ENCODE measurements at places on chromosomes 16 and 17.

DNA sequence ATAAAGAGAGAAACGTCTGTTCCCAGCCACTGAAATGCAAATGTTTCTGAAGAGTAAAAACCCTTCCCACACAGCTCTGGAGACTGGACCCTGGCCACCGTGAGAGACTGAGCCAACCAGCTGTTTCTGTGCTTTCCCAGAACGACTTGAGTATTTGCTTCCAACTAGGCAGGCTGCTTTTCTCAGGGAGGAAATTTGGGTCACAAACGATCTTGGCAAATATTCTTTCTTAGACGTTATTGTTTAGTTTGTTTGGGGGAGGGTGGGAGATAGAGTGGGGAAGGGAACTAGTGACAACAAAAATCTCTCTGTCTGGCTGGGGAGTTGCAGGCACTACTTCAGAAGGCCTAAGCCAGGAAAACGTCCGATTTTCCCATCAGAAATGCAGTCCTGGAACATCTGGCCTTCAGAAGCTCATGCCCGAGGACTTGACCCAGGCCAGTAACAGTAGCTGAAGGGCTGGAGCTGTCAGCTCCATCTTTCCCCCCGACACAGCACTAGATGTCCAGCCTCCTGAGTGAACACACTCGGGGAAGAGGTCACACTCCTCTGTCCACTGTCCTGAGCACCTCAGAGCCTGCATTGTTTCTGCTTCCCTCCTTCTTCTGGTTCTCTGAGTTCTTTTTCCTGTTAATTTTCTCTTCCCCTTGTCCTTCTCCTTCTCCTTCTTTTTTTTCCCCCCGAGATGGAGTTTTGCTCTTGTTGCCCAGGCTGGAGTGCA lies 4.0 kb downstream of the CCDC92B start:
- no peak for DNase-seq

DNA sequence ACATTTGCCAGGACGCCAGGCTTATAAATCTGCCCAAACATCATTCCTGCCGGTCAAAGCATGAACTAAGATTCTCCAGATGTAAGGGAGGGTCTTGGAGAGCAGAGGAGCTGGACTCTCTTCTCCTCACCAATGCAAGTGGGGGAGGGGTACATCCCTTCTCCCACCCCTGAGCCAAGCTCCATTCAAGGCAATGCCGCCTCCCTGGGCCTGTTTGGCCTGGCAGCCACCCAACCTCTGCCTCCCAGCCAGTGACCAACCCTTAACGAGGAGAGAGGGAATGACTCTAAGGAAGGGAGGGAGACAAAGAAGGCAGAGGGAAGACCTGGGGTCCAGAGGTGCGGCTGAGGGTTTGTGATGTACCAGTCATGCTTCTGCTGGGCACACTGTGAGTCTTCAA lies 13.8 kb downstream of the C17orf50 start:
- no peak for DNase-seq

- no peak for DNase-seq
Measured at GRCh38 chr17:71793518-71793917, 327.3 kb upstream of the SOX9 start.

GRCh38 chr17:31530391-31530985 lies 139.0 kb downstream of the RAB11FIP4 start:
- no peak for DNase-seq

DNA sequence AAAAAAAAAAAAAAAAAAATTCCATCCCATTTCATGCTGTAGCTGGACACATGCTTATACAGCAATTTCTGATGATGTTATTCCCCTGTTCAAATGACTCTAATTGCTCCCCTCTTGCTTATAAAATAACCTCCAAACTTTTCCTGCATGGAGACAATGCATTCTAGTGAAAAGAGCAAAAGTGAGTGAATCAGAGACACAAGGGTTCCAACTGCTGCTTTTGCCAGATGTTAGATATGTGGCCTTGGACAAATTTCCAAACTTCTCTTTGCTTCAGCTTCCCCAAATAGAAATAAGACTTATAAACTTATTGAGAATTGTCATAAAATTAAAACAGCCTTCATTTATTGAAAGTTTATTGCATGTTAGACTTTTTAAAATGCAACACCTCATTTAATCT lies 65.0 kb upstream of the AXIN2 start:
- no peak for DNase-seq

- DNase-seq = no peak
Measured at GRCh38 chr16:60635548-60635947, 1400.7 kb downstream of the CDH8 start.

DNA sequence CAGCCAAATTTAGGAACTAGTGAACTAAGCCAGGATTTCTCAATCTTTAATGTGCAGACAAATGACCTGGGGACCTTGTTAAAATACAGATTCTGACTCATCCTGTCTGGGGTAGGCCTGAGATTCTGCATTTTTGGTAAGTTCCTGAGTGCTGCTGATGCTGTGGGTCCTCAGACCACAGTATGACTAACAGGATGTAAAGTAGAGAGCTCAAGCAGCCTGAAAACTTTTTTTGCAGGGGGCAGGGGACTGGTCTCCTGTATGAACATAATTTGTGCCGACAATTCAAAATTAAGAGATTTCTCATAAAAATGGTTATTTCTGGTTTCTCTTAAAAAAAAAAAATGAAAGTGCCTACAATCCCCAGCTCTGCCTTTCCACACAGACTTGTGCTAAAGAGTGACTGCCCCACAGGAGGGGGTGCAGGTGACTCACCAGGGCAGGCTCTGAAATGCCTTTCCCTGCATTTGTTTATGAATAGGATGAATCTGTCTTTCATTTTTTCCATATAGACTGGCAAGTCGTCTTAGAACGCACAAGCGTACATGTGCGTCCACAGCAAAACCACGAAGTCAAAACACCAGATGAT lies 271.5 kb downstream of the PHKB start:
- peak; percentile 59 for DNase-seq

DNA sequence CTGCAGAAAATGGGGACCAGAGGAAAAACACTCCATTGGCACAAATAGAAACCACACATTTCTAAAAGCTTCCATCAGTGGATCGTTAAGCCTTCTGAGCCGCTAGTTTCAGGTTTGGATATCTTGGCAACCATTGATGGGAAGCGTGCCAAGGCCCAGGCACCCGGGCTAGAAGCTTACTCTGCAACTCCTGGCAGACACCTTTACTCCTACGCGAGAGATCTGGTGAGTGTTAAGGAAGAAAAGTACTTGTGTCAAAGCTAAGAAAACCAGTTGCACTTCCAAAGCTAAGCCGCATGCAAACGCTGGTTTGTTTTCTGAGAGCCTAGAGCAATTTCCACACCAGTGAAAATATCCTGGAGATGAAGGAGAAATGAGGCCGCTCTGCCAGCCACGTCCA lies 472.4 kb downstream of the PMP22 start:
- DNase-seq = no peak

DNA sequence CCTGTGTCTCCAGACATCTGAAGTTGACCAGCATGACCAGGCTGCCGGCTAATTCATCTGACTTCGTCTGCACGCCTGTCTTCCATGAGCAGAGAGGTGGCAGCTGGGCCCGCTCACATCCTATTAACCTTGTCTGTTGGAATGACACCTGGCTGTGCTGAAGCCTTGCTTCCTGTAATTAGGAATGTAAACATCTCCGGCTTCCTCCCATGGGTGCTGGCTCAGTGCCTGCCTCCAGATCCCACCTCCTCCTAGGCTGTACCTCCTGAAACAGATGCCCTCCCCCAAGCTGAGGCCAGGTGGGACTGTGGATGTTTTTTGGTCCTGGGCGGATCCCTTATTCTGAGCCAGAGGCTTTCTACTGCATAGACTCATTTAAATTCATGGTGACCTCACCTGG lies 296.3 kb downstream of the HS3ST4 start:
- no peak for DNase-seq

DNA sequence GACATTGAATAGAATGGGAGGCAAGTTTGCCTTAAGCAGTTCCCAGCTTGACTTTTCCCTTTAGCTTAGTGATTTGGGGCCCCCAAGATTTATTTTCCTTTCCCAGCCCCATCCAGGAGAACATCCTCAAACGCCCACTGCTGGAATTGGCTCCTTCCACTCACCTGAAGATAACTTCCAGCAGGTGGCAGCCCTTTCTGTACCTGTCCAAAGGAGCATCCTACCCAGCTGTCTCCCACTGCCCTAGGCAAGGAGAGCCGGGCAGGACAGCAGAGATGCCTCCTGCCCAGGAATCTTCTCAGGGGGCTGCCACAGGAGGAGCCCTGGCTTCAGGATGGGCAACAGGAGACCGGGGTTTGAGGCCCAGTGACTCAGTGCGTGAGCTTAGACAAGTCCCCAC lies 6.4 kb downstream of the CACNG5 start:
- no peak for DNase-seq

GRCh38 chr16:79543219-79543618 lies 57.3 kb downstream of the MAF start:
- DNase-seq = no peak

GRCh38 chr16:10938796-10939648 lies 3.2 kb downstream of the DEXI start:
- no peak for DNase-seq

GRCh38 chr16:75193730-75194444 lies 13.1 kb downstream of the CTRB2 start:
- no peak for DNase-seq

DNA sequence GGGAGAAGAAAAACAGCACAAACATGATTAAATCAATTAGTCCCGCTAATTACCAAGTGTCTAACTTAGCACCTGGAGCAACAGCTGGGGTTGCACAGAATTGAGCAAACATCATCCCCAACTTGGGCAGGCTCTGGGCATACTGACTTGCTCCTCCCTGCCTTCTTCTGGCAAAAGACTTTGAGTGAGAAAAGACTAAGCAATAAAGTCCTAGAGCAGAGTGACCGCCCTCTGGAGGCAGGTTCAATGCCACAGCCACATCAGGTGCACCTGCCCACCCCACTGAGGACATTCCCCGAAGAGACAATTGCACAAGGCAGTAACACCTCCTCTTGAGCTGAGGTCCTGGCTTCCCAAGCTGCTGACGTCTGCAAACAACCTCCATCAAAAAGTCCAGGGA lies 358.3 kb downstream of the SOX9 start:
- DNase-seq = no peak

DNA sequence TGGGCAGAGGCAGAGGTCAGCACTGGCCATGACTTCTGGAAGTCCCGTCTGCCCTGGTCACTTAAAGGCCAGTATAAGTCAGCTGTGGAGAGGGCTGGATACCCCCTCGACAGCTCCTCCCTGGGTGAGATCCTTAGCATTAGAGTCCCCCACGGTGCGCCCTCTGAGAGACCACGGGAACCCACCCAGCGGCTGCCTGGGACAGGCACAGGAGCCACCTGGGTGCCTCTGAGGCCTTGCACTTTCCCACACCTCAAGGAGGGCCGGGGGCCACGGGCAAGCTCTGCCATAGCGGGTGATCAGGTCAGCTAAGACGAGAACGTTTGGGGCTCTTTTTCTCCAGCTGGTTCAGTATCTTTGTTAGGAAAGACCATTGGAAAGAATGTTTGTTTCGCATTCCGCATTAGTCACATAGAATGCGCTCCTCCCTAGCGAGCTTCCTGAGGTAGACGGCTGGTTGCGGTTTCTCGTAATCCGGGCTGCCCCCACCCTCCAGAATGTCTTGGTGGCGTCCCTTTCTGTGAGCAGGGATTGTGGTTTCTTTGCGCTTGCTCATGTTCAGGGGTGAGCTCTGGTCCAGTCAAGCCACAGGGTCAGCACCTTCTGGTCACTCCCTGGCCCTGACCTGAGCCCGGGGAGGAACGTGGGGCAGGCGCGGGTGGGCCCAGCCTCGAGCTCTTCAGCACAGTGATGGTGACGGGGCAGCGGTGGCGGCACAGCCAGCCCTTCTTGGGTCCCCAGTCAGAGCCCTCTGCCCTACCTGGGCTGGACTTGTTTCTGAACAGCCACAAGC lies 25.2 kb downstream of the NME3 start:
- DNase-seq = no peak

- no peak for DNase-seq
Measured at GRCh38 chr17:42133461-42134041, 10.9 kb downstream of the HSPB9 start.

DNA sequence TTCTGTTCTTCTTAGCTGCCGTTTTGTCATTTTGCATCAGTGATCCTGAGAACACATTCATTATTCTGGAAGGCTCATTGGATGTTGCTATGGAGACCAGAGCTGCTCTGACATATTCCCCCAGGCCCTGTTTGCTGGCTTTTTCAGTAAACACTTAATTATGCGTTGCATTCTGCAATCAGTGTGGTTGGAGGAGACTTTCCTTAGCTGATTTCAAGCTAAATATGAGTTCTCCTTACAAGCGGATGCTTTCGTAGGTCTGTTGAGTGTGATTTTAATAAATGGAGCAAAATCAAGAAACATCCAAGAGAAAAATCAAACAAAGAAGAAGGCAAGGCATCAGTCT lies 38.2 kb upstream of the NUDT7 start:
- no peak for DNase-seq

- DNase-seq = peak; percentile 53
Measured at GRCh38 chr17:68812876-68813584, 142.2 kb downstream of the ABCA8 start.

DNA sequence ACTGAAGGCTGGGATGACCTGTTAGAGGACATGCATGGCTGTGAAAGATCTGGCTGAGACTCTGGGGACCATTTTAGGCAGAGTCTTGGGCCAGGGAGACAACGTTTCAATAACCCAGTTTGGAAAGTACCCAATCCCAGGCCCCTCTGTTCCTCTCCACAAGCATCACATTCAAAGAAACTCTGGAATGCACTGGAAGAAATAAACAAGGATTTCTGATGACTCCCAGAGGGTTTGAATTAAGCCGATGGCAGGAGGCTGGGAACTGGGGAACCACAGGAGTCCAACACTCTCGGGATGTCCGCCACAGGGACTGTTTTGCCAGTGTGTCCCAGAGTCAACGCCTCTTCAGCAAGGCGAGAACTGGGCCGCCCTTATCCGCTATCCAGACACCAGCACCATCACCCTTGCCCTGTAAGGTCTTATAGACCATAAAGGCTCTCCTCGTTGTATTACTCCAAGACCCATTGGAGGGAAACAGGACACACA lies 3.3 kb downstream of the PMP22 start:
- no peak for DNase-seq

- DNase-seq = no peak
Measured at GRCh38 chr17:36055921-36056520, 8.1 kb upstream of the CCL18 start.

- DNase-seq = peak; percentile 91
Measured at GRCh38 chr17:59668816-59669215, 38.4 kb downstream of the PTRH2 start.

DNA sequence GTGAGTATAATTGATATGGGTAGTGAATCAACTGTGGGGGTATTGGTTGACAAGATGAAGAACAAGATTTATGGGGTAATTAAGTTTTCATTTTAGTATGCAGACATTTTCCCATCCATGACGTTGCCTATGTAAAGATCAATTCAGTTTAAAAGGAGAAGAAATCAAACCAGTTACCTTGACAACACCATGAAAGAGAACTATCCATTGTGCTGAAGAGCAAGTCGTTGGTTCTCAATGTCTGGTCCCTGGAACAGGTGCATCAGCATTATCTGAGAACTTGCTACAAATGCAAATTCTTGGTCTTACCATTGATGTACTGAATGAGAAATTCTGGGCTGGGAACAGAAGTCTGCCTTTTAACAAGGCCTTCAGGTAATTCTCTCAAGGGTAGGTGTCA lies 801 bp upstream of the OR4D2 start:
- DNase-seq = no peak

Measured in GM04503 (cell line).